CD14-positive monocyte (primary cell): ENCODE measurements at places on chromosomes 5 and 9.

- DNase-seq, result peak; percentile 91
Observed at GRCh38 chr9:89604729-89605464, at the start of gene GADD45G. Gene GADD45G, plus strand, starts transcription at chr9:89605012. Its CDS starts 110 bp downstream, at chr9:89605122.

DNA sequence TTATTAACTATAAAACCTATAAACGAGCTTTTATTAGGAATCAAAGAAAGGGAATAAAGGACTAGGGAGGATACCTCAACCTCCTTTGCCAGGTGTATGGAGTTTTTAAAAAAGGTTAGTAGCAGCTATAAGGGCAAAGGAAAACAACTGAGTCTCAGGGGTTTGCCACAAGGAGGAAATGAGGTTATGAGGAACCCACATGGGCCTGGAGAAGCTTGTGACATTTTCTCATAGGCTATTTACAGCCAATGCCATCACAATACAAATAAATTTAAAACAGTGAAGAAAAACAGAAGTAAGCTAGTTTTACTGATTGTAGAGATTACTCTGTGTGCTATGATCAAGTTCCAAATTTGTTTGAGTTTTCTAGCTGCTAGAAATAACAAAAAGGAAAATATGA lies 92.6 kb downstream of the CDKN2A start:
- no peak for DNase-seq

GRCh38 chr5:141753971-141754713 lies 72.1 kb upstream of the ARAP3 start:
- no peak for DNase-seq

DNA sequence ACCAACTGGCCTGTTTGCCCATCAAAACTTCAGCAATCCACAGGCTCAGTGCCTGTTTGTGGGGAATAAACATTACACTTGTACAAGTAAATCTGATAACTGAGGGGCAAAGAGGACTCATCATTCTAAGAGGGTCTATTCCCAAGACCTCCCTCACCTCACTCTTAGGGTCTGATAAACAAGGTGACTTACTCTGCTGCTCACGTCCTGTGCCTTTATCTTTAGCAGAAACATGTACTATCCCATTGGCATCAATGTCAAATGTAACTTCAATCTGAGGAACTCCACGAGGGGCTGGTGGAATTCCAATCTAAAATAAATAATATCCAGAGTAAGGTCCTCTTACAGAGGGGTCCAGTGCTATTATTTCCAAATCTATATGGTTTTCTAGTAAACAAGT lies 14.6 kb upstream of the ETF1 start:
- DNase-seq, result no peak

GRCh38 chr9:136578915-136579649 lies 33.2 kb upstream of the NOTCH1 start:
- DNase-seq, result peak; percentile 31

GRCh38 chr9:70554881-70555280 lies 140.4 kb upstream of the KLF9 start:
- peak; percentile 22 for DNase-seq

DNA sequence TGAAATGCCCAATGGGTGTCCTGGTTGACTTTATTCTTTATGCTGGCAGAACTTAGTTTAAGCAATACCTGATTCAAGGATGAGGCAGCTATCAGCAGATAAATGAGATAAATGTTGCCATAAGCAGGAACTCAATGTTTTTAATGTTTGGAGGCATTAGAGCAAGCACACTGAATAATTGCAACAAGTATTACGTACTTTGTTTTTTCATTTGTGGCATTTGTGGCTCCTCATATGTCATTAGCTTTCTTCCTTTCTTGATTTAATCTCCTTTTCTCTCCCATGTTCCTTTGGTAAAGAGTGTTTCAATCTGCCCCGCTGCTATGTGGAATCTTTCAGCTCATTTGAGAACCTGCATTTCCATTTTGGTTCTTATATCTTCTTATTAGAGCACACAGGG lies 6.4 kb upstream of the NR3C1 start:
- DNase-seq, result no peak

GRCh38 chr9:95570150-95570549 lies 53.4 kb upstream of the PTCH1 start:
- no peak for DNase-seq

GRCh38 chr5:126884269-126884819 lies 107.4 kb downstream of the LMNB1 start:
- DNase-seq, result no peak

DNA sequence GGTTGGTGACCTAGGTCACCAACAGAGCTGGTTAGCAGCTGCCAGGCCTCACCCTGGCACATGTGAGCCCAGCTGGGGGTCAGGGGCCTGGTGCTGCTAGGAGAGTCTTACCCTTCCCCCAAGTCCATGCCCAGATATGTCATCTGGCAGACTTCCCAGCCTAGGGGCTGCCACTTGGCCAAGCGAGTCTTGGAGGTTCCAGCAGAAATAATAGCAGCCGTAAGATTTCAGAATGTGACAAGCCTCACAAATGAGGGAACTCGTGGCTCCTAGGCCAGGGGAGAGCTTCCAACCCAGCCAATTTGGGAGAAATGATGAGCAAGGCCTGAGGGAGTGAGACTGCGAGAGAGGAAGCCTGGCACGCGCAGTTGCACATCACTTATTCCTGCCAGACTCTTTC lies 11.1 kb downstream of the URM1 start:
- no peak for DNase-seq

DNA sequence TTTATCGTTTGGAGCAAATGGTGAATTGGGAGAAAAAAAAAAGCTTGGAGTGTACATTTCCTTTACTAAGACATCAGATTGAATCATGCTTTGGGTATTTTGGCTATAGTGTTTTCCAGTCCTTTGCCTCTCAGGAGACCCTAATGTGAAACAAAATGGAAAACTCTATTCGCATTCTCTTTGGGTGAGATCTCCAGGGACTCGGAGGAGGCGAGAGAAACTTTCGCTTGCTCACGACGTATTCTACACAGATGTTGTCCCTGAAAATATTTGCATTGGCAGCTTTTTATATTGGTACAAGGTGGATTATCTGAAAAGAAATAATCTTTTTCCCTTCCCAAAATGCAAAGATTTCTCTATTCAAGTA lies 1240.1 kb upstream of the WWC1 start:
- DNase-seq, result no peak

GRCh38 chr9:20618361-20618802 lies 3.9 kb downstream of the MLLT3 start:
- DNase-seq, result no peak

DNA sequence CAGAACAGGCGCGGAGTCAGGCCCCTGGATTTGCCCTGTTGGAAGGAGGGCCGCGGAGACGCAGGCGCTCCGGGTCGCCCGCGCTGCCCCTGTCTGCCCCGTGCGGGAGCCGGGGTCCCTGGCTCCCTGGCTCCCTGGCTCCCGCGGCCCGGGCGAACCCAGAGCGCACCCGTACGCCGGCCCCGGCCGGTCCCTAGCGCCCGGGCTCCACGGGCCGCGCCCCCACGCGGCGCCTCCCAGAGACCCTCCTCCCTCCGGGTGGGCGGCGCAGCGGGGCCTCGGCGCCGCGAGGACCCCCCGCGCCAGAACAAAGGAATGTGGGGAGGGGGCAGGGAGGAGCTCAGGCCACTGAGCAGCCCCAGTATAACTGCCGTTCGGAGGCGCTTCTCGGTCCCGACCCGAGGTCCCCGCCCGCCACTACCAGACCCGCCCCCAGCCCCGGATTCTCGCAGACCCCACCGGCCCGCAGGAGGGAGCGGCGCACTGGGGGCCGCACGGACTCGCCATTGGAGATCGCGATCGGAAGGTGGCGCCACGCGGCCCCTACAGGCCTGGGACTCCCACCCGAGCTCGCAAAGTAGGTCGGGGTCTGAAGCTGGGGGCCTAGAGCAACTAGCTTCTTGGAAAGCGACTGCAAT lies 2.4 kb downstream of the NFIL3 start:
- DNase-seq, result no peak

DNA sequence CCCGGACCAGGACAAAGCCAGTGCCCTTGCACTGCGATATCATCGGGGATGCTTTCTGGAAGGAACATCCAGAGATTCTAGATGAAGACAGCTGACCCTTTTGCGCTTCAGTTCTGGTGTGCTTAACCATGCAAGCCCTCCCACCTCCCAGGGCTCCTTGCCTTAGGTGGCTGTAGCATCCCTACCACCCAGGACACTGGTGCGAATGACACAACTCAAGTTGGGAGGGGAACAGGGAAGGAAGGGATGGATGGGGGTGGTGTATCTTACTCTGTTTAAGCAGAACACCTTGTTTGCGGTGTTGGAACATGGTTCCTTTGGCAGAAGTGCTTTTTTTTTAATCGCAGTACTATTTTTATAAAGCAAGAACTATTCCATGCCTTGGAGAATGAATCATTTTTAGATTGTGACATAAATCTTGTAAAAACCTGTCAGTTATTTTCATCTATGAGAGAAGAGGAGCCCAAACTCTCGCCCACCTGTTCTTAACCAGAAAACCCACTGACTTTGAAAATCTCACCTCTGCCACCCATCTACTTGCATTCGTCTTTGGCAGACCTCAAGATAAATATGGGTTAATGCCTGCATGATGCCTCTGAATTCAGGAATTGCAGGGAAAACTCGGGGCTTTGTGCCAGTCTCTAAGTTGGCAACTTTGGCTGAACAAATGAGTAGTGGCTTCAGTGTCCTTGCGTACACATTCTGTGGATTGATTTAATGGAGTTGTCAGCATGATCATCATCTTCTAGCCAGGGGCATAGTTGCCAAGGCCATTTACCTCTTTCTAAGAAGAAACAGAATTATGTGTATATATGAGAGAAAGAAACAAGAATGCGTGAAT lies 3.9 kb upstream of the LSM11 start:
- DNase-seq, result no peak

DNA sequence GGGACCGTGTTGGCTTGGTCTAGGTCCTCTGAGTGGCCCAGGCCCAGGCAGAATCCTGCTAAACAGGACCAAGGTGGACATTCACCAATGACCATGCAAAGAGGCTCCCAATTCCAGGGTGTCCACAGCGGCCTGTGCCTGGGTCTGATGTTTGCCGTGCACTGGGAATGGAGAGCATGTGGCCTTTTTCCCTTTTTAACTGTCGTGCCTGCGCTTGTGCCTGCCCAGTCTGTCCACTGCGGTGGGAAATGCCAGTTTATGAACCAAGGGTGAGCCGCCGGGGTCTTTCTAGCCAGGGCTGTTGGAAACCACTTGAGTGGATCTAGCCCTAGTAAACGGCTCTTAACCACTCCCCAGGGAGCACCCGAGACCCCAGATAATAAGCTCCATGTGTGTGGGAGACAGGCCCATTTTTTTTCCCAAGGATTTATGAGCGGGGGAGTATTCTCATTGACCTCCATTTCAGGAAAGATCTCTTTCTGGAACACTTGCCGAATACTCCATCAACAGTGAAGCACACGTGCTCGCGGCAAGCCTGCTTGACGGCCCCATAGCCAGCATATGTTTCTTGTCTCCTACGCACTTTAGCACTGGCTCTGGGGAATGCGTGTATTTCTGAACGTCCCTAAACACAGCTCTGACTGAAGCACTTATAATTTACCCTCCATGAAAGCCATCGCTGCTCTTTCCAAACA lies 93.2 kb upstream of the PHYKPL start:
- DNase-seq, result no peak

DNA sequence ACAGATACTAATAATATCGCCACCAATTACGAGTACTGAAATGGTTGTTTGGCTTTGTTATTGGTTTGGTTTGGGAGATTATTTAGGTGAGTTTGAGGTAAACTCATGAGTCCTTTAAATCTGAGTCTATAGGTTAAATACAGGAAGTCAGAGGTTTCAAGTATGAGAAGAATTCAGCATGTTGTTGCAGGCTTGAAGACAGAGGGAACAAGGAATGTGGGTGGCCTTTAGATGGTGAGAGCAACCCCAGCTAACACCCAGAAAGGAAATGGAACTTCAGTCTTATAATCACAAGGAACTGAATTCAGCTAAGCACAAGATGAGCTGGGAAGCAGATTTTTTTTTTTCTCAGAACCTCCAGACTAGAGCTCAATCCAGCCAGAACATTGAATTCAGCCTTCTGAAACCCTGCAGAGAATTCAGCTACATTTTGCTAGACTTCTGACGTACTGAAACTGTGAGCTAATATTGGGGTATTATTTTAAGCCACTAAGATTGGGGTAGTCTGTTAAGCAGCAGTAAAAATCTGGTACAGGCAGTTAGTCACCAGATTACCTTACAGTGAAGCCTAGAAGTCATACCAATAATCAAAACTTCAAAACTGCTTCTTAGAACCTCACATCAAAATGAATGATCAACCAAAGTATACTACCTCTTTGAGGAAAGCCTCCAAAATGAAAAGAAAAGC lies 216.0 kb upstream of the PUM3 start:
- DNase-seq, result no peak

- no peak for DNase-seq
Observed at GRCh38 chr9:19255112-19255511, 24.6 kb downstream of the DENND4C start.

GRCh38 chr5:23026252-23027170 lies 173.4 kb upstream of the CDH12 start:
- no peak for DNase-seq

DNA sequence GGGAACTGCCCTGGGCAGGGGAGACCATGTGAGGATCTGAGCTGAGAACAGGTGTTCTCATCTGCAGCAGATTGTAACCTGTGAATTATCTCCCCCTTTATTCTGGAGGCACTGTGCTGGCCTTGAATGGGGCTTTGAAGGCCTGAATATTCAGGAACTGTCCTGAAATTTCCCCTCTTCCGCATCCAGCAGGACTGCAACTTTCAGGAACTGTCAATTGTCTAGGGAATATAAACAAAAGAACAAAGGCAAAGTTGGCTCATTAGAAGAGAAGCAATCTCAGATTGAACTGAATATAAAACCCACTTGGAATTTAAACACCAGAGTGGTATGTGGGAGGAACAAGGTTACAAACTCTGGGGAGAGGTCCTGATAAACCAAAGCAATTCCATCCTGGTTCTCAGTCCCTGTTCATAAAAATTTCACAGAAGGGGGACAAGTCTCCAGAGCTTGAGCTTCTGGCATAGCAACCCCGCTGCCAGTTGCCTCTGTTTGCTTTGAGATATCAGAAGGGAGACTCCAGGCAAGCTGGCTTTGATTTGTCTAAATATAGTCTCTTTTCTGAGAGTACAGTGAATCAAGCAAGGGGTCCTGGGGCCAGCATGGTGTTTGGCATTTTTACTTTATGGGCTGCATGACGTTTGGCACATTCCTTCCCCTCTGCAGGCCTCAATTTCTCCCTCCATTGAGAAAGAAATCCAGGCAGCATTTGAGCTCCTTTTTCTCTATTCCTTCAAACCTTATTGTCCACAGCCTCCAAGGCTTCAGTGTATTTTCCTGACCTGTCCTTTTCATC lies 47.5 kb downstream of the ADRB2 start:
- no peak for DNase-seq

DNA sequence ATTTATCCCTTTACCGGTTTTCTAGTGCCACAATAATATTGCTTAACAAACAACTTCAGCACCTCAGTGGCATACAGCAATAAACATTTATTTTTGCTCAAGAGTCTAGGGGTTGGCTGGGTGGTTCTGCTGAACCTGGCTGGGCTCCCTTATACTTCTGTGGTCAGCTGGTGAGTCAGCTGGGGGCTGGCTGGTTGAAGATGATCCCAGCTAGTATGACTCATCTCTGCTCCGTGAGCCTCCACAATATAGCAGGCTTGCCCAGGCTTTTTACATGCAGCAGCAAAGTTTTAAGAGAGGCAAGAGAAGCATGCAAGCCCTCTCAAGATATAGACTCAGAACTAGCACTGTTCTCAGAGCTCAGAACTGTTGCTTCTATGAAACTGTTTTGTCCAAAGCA lies 523.5 kb upstream of the CLINT1 start:
- peak; percentile 97 for DNase-seq

- DNase-seq, result peak; percentile 32
Observed at GRCh38 chr5:88674356-88675167, 208.4 kb downstream of the MEF2C start.

GRCh38 chr9:101371813-101372212 lies 13.0 kb downstream of the BAAT start:
- DNase-seq, result no peak
